Occipital lobe (tissue), 3 donors: ENCODE measurements at places on chromosomes 2 and 18.

DNA sequence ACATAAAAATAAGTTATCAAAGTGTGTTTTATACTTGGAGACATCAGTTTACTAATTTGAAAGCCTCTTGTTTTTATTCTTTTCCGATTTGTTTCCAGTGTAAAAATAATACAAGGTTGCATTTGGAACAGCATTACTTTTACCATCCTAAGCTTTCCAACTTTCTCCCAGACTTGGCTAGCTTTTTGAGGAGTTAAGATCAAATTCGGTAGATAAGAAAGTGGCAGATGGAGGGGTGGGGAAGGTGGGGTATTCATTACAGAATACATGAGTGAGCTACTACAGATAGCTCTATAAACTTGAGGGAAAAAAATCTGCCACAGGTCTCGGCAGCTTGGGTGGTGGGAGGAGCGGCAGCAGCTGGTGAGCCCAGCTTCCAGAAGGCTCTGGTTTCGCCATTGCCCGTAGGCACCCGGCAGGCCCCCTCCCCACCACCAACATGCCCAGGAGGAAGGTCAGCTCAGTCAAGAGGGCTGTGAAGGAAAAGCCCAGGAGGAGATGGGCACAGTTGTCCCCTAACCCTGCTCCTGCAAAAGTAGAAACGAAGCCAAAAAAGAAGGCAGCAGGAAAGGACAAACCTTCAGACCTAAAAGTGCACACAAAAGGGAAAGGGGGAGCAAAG, 18.6 kb upstream of the RMC1 start:
- no peak for DNase-seq

- DNase-seq: no peak
Measured at GRCh38 chr18:3717376-3718025, 267.5 kb downstream of the TGIF1 start.

DNA sequence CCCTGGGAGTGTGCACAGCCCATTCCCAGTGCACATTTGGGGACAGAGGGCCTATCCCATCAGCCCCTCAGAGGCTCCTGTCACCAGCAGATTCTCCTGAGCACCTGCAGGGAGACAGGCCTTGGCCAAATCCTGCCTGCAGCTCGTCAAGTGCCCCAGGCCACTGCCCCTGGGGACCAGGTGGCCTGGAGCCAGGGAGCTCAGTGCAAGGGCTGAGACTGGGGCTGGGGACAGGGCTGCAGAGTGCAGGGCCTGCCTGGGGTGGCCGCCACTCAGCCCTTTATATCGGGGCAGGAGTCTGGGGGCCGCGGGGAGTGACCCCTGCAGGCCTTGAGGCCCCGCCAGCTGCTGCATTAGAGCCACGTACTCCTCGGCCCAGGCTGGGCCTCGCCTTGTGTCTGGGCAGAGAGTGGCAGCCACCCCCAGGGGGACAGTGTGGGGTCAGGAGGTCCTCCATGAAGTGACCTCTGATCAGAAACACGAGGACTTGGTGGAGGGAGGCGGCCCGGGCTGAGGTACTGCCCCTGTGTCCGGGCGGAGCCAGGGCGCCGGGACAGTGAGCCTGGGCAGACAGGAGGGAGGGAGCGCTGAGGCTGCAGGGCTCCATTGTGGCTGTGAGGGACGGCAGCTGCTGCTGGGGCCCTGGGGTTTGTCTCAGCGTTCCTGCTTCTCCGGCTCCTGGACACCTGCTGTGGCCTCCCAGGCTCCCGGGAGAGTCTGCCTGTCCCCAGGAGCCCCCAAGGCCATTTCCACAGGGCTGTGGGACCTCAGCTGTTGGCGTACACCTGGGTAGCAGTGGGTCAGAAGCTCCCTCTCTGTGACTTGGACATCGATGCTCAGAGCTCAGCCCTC, 24.2 kb downstream of the GPC1 start:
- DNase-seq: no peak

DNA sequence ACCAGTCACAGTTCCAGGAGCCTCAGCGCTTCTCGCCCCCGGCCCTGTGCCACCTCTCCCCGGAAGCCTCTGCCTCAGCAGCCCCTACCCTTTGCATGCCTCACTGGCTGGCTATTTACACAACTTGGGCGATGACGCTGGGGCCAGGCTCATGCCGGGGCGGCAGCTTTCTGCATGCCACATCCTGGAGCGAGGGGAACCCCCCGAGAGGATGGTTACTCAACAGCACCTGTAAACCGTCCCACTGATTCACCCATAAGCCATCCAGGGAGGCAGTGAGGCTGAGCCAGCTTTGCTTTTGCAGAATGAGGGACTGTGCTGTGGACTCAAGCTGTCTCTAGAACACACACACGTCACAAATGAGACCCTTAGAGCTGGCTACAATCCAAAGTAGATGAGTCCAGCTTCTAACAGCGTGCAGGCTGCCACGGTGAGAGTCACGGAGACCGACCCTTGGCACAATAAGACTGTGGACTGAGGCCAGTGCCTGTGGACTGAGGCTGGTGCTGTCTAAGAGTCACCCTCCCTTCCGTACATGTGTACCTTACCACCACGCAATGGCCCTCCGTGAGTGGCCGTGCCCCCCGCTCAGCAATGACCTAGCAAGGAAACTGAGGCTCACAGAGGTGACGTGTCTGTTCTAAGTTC, 45.6 kb upstream of the ODC1 start:
- no peak for DNase-seq

DNA sequence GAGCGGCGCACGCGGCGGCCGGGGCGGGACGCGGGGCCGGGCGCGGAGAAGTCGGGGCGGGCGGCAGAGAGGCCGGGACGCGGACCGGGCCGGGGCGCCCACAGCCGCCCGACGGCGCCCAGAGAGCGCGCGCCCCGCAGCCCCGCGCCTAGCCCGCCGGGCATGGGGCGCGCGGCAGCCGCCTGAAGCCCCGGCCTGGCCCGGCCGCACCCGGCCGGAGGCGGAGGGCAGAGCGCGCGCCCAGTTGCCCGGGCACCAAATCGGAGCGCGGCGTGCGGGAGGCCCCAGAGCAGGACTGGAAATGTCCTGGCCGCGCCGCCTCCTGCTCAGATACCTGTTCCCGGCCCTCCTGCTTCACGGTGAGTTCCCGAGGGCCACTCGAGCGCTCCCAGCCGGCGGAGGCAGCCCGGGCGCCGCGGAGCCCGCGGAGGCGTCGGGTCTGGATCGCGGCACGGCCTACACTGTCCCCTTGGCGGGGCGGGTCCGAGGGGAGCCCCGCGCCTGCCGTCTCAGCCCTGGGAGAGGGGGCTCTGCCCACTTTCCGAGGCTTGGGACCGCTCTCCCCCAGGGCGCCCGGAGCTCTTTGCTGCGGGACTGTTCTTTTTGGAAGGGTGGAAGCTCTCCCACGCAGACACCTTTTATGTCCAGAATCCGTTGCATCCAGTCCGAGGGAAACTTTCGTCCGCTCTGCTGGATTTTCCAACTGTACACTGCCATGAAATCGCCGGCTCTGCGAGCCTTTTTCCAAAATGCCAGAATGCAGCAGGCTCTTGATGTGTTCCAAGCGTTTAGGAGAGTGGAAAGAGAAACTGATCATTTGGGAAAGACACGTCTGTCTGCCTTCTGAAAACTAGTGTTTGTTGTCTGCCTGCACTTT, 484 bp downstream of the APCDD1 start:
- no peak for DNase-seq

DNA sequence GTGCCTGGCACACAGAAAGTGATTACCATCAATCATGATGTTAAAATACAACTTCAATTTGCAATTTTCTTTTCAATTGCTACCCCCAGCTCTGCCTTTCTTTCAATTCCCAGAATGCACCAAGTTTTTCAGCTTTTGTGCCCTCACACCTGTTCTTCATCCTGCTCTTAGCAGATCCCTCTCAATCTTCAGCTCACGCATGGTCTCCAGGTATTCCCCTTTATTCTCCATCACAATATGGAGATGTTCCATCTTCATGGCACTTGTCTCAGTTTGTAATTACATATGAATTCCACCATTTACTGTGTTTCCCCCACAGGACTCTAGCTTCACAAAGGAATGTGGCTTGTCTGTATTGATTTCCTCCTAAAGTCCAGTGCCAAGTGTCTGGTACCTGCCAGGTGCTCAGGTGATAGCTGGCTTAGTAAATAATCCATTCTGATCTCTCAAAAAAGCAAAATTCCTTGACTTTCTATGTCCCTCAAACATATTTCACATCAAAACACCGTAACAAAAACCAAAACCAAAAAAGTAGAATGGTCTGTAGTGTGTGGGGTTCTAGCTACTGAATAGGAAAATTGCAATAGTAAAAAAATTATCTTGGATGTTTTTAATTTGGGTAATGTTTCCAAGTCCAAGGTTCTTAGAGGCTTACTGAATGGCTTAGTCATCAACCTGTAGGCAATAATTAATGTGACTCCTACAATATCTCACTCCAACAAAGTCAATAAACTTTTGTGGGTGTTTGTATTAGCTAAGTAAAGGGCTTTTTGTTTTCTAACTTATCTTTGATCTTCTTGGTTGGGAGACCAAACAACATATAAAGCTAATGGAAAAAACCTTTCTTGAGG, 2.9 kb upstream of the INSIG2 start:
- no peak for DNase-seq

- DNase-seq: no peak
Measured at GRCh38 chr2:158733430-158733755, 61.7 kb upstream of the DAPL1 start.

GRCh38 chr2:39127973-39128372, 7.1 kb upstream of the SOS1 start:
- no peak for DNase-seq

GRCh38 chr2:1802046-1802445, 57.7 kb upstream of the PXDN start:
- no peak for DNase-seq

DNA sequence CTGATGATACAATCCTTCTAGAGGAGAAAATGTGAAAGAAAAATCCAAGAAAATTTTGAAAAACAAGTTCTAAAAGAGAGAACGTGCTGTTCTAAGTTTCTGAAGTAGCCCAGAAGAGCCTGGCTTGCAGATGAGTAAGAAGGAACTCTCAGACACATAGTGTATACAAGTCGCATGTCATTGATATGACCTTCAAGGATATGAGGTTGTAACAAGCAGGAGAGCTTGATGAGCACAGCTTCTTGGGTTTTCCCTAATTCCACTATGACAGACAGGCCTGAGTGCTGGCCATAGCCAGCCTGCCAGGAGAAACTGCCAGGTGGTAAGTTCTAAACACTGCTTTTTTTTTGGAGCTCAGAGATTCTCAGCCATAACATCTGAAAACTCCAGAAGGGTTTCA, 235.7 kb upstream of the SIX2 start:
- DNase-seq: no peak

DNA sequence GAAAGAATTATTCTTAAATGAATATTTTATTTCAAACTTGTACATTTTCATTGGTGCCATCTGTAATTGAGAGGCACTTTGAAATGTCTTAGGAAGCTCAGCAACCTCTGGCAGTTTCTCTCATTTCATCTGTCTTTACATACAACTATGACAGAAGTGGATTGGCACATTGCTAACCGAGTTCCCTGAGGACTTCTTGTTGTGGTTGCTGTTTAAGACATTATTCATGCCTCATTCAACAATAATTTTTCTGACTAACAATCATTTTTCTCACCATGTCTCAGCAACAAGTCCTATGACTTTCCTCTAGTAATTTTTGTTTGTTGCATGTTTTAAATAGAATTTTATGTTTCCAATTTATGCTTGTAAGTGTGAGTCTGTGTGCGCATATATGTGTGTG, 284.0 kb upstream of the CWC22 start:
- no peak for DNase-seq

DNA sequence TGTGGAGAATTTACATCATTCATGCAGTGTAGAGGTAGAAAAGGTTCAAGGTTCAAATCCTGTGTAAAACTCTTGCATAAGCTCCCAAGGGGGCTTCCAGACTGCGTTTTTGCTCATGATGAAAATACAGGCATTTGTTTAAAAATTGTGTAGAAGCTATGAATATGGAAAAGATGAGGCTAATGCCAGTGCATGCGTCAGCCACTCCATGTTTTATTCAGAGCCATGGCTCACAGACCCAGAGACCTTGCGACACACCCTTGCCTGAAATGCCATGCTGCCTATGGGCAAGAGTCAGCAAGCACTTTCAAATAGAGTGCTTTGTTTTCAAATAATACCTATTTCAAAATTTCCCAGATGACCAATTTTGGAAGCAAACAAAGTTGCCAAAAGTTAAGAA, 262.3 kb downstream of the TRIB2 start:
- no peak for DNase-seq

GRCh38 chr2:150136893-150137292, 350.6 kb downstream of the RND3 start:
- DNase-seq: no peak

DNA sequence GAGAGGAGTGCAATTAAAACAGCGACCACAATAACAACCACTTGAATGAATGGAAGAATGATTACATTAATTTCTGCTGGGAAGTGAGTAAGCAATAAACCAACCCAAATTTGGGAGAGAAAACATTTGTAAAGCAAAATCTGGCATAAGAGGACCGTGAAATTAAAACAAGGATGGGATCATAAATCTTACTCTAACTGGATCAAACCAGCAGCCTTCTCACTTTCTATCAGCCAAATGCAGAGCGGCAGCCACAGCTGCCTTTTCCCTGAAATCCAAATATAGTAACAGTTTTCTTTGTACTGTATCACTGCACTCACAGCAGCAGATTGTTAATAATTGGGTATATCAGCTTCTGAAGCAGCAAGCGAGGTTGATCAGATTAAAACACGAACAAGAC, 245.2 kb upstream of the REG3G start:
- DNase-seq: no peak

GRCh38 chr2:239326831-239327535, 73.8 kb downstream of the HDAC4 start:
- no peak for DNase-seq

- DNase-seq: no peak
Measured at GRCh38 chr2:83058683-83059082, 1400.4 kb downstream of the SUCLG1 start.

DNA sequence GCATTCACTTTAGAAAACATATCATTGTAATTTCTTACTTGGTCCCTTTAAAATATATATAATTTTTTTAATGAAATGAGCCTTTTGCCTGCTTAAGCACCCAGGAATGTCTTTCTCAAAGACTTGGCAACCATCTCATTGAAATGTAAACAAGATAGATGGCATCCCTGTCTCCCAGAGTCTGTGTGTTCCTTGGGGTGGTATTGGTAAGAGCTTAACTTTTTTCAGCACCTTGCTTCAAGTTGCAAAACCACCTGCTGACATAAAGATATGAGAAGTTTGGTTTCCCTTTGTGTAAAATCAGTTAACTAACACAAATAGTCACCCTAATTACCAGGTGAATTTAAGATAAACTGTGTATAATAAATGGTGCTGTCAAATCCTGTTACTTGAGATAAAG, 266.9 kb downstream of the DSC3 start:
- DNase-seq: no peak

- no peak for DNase-seq
Measured at GRCh38 chr2:107808959-107809358, 17.7 kb upstream of the RGPD4 start.
